ENCODE measurements at places on chromosomes 2 and 18.
A peak's percentile ranks its signal among the peaks of the same experiment; 100 is the strongest.

- no peak for DNase-seq
These were observed 271.3 kb downstream of the ICOS start for GRCh38 chr2:204207866-204208265.

GRCh38 chr2:27256855-27257454 lies 5.9 kb downstream of the SLC30A3 start:
- DNase-seq: no peak

GRCh38 chr2:222866358-222866960 lies 5.6 kb downstream of the ACSL3 start:
- DNase-seq: no peak

DNA sequence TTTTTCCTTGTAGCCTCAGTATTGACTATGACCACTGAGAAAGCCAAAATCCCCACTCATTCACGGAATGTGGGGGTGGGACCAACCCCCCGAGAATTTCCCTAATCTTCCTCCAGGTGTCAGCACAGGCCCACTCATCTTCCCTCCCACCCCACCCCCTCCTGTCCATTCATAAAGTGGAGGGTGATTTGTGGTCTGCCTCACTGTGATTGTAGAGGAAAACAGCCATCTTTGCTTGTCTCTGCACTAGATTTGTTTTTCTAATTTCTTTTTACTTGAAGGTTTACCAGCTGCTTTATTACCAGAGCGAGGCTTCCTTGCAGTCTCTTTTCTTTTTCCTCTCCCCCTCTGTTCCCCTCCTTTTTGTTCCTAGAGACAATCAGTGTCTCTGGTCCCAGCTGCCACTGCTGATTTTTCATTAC lies 171.8 kb downstream of the ICOS start:
- DNase-seq: peak; percentile 12

GRCh38 chr2:99860720-99861375 lies 281.5 kb downstream of the AFF3 start:
- DNase-seq: no peak

Data from NCI-H526 (cell line).